Aorta (tissue), 5 donors: ENCODE measurements at places on chromosomes 13 and 19. TPM values are rescaled to one million over a fixed set of nuclear protein-coding genes. Genes with fewer than 3 reads are reported as not detected.

The PROZ gene
- not detected for total RNA-seq

The NCAN gene
- total RNA-seq = not detected

The C13orf42 gene
- not detected for total RNA-seq

The ZIC2 gene
- not detected for total RNA-seq

DNA sequence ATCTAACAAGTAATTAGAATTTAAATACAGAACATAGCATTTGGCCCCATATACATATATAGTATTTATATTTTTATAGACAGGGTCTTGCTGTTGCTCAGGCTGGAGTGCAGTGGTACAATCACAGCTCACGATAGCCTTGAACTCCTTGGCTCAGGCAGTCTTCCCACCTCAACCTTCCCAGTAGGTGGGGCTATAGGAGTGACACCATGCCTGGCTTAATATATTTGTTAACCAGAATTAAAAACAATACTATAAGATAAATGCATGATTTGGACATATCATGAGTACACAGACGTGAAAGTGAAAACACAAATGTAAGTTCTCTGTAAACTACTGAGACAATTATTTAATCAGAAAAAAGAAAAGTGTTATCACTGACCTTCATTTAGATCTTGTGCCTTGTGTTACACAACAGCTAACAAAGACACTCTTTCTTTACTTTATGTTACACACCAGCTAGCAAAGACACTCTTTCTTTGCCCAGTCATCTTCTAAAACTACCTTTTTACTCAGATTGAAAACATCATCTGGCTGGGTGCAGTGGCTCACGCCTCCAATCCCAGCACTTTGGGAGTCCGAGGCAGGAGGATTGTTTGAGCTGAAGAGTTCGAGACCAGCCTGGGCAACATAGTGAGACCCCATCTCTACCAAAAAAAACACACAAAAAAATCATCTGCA is 22.6 kb downstream of the CARS2 start:
- DNase-seq = no peak

- DNase-seq = no peak
Measured at GRCh38 chr19:16914421-16914820, 25.6 kb downstream of the F2RL3 start.

DNA sequence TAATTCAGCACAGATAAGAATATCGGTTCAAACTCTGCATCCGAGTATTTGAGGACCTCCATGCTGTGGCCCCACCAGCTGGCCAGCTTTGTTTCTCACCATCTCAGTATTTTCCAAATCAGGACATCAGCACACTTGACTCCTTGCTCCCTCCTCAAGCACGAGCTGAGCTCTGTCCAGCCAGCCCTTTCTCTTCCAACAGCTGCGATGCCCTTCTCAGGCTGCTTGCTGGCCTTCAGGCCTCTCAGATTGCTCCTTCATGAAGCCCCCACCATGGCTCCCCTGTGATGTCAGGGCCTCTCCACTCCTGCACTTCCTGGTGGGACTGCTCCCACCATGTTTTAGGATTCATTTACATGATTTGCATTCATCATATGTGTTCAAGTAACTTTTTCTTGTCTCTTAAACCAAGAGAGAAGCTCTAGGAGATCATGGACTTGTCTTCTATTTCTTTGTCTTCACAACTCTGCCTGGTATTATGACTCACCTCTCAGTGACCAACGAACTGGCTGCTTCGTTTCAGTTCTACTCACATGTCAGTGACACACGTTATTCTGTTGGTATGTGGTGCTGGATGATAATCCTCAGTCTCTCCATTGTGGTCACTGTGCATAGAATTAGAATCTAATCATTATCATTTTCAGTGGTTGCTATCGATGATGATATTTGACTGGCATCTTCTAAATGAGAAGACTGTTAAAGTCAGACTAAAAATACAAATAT is 471.7 kb downstream of the EFNB2 start:
- no peak for DNase-seq

GRCh38 chr19:17300992-17301619 is 2.1 kb downstream of the ABHD8 start:
- DNase-seq = peak; percentile 75

DNA sequence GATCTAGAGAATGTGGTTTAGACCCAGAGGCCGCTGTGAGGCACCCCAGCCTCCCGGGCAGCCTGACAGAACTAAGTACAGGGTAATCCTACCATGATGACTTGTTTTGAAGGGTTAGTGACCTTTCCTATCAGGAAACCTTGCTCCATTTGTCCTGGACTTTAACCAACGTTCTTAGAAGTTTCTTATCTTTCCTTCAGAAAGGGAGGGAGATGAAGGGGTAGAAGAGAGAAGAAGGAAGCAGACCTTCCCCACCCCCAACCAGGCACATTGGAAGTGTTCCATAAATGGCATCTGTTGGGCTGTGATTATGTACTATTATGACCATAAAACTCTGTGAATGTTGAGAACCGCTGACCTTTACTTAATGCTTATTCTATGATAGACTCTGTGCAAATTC is 184.2 kb downstream of the OXGR1 start:
- DNase-seq = no peak

- DNase-seq = no peak
Measured at GRCh38 chr19:11019824-11020223, 59.0 kb downstream of the SMARCA4 start.
